ENCODE measurements at places on chromosomes 4 and X.

GRCh38 chr4:76017056-76017686 lies 6.1 kb downstream of the CXCL10 start:
- no peak for DNase-seq

GRCh38 chr4:121930304-121930703 lies 21.6 kb downstream of the TRPC3 start:
- no peak for DNase-seq

DNA sequence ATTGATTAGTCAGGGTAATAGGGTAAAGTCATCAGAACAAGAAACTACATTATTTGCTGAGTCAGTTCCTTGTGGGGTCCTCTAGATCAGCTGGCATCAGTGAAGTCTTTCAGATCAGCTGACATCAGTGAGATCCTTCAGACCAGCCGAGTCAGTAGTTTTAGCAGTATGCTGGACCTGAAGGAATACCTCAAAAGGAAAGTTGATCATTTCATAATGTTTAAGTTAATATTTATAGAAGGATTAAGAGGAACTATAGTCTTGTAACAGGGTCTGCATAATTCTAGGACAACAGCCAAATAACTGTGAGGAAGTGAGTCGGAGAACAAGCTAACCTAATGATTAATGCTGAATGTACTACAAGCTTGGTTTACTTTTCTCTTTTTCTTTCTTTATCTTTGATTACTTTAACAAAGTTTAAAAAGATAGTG lies 958 bp upstream of the UGT2B7 start:
- DNase-seq: no peak

GRCh38 chrX:125289209-125289608 lies 30.5 kb upstream of the TEX13C start:
- no peak for DNase-seq

DNA sequence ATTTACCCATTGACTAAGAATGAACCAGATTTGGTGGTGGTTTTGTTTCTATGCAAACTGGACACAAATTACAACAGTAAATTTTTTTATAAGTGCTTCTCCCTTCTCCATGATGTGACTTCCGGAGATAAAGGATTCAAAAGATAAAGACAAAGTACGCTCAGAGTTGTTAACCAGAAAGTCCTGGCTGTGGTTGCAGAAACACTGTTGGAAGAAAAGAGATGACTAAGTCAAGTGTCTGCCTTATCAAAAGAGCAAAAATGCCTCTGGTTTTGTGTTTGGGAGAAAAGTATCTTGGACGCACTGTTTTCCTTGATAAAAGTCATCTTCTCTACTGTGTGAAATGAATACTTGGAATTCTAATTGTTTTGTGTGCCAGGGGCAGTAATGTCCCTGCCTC lies 213.4 kb downstream of the GC start:
- no peak for DNase-seq

- peak; percentile 23 for DNase-seq
Measured at GRCh38 chr4:83629945-83630721, 94.2 kb downstream of the GPAT3 start.

DNA sequence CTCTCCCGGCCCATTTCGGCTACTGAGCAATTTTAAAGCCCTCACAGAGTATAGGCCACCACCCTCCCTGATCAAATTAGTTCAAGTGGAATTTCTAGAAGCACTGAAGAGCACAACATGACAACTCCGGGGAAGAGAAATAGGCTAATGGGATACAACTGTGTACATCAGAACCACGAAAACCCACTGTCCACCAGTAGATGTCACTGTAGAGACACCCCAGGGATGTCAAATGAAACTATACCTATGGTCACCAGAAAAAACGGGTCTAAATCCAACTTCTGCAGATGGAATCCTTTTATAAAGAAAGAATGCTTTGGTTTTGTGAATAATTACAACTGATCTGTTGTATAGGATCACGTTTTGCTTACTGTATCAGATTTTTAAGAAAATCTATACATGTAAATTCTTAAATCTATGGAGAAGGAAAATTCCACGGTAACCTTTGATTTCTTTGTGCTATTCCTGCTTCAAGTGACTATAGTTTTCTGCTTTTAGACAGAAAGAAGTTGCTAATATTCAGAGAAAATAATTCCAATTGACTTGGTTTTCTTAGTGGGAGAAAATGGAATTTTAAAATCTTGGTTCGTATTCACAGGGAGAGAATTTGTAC lies 29.5 kb upstream of the MAP3K15 start:
- peak; percentile 59 for DNase-seq

Data from CD4-positive, alpha-beta T cell treated with Interleukin-17A for 1 hour (primary cell).